ENCODE measurements at places on chromosomes 7 and 10.

DNA sequence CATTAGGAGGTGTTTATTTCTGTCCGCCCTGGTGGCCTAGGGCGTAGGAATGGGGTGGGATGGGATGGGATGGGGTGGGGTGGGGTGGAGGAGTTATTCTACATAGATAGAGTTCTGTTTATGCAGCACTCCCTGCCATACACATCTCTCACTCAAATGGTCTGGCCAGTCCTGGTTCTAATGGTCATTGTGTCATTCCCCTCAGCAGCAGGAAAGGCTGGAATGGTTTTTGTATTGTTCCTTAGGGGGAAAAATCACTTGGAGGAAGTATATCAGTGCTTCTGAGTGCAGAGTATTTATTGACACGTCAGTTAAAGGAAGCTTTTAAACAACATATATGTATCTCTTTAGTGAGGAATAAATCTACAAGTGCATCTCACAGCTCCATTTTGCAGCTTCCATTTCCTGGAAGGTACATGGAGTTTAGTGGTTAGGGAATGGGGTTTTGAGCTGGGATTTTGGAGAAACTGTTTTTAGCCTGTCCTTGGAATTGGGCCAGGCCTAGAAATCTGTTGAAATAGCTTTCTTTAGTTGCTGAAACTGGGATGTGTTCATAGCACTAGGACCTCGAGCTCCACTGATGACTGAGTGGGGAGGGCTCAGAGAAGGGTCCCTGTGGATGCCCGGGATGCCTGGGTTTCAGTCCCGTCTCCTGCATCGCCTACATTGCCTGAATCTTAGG lies 8.3 kb downstream of the TSPAN14 start:
- DNase-seq = no peak

DNA sequence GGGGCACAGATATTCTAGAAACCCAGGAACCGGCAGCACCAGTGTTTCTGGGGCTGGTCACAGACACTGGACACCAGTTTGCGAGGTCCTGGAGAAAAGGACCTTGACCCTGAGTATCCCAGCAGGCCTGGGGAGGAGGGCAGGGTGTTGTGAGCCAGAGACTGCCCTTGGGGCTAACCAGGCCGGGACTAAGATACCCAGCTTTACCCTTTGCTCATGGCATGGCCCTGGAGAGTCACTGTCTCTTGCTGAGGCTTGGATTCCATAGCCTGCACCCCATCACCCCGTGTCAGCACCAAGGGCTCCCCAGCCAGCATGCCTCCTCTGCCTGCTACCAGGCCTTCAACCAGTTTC lies 124.4 kb downstream of the COL26A1 start:
- DNase-seq = no peak

- DNase-seq = no peak
Observed at GRCh38 chr7:127840226-127840951, 188.4 kb downstream of the SND1 start.

GRCh38 chr10:22438711-22439110 lies 93.4 kb downstream of the SPAG6 start:
- DNase-seq = no peak

GRCh38 chr7:132080967-132081668 lies 495.2 kb downstream of the PLXNA4 start:
- no peak for DNase-seq

DNA sequence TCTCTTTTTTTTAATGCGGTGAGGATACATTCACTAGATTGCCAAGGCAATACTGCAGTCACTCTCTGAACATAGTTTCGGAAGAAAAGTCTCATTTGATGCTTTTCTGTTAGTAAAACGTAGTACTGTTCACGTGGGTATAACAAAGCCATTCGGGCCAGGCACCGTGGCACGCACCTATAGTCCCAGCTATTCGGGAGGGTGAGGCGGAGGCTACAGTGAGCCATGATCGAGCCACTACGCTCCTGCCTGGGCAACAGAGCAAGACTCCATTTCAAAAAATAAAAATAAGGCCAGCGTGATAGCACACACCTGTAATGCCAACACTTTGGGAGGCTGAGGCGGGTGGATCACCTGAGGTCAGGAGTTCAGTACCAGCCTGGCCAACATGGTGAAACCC lies 24.6 kb downstream of the SNX8 start:
- DNase-seq = no peak

- no peak for DNase-seq
Observed at GRCh38 chr10:86642499-86642898, 11.8 kb upstream of the OPN4 start.

GRCh38 chr10:106941297-106942034 lies 223.0 kb downstream of the SORCS1 start:
- DNase-seq = no peak

- no peak for DNase-seq
Observed at GRCh38 chr10:132482090-132482800, 55.3 kb upstream of the INPP5A start.

GRCh38 chr7:157397036-157397720 lies 60.4 kb downstream of the DNAJB6 start:
- no peak for DNase-seq

- DNase-seq = no peak
Observed at GRCh38 chr7:139602143-139602722, 78.7 kb downstream of the CLEC2L start.

- DNase-seq = no peak
Observed at GRCh38 chr7:85052056-85052737, 134.7 kb downstream of the SEMA3D start.

DNA sequence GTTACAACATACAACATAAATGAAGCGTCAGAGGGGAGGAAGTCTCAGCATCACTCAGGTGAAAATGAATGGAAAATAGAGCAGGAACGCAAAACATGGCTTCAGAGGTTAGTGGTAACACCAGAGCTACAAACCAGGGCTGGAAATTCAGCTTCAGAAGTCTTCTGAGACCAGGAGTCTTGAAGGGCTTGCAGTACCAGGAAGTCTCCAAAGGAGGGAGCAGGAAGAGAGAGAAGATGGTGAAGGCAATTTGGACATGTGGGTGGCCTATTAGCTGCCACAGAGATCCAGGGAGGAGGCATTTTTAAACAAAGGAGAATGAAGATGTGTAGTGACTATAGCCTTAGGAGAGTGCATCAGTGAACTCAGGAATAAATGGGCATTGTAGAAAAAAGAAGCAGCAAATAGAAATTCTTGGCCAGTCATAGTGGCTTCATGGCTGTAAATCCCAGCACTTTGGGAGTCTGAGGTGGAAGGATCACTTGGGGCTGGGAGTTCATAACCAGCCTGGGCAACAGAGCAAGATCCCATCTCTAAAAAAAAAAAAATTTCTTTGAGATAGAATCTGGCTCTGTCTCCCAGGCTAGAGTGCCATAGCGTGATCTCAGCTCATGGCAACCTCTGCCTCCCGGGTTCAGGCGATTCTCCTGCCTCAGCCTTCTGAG lies 9.3 kb upstream of the TET1 start:
- DNase-seq = peak; percentile 18

- no peak for DNase-seq
Observed at GRCh38 chr10:63145782-63146181, 12.7 kb downstream of the NRBF2 start.

DNA sequence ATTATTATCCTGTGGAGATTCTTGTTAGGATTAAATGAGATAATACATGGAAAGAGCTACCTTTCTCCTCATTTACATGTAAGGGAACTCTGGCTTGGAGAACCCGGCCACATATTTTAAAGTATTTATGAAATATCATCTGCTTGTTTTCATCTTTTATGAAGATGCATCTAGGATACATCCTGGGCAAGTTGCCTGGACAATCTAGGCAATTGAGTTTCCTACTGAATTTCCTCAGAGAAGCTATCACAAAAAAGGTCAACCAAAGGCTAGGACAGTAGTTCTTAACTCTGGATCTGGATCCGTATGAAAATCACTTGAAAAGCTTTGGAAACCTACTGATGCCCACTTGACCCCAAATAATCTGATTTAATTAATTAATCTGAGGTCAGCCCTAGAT lies 140.7 kb downstream of the MTPAP start:
- DNase-seq = no peak

GRCh38 chr7:39125846-39126245 lies 148.1 kb downstream of the POU6F2 start:
- DNase-seq = no peak

DNA sequence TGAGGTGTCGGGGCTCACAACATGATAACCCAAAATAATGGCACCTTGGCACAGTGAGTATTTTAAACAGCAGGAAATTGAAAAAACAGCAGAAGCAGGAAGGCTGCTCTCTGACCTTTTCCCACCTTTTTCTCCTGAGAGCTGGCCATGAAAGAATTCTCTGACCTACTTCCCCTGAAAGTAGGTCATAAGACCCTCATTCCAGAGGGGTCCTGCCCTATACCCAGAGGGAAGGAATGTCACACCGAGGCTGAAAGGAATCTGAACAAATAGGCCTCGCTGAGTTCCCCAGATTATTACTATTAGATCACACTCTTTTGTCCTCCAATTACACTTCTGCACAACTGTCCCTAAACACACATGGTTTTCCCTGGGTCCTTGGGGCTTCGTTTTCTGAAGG lies 18.8 kb downstream of the CPVL start:
- no peak for DNase-seq

DNA sequence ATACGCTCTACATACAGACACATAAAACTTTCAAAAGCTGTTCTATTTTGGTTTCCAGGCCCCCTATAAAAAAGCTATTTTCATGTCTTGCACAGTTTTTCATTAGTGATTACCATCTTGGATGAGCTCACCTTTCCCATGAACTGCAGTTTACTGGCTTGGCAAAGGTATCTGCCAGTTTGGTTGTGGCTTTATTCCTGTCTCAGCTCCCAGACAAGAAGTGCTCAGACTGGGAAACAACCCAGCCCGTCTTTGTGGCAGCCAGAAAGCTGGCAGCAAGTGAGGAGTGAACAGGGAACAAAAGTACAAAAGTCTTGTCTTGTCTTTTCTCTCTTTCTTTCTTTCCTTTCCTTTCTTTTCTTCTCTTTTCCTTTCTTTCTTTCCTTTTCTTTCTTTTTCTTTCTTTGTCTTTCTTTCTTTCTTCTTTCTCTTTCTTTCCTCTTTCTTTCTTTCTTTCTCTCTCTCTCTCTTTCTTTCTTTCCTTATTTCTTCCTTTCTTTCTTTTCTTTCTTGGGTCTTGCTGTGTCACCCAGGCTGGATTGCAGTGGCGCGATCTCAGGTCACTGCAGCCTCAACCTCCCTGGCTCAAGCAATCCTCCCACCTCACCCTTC lies 138.8 kb downstream of the CFAP58 start:
- no peak for DNase-seq

- DNase-seq = no peak
Observed at GRCh38 chr10:97032624-97033023, 153.1 kb downstream of the SLIT1 start.

- no peak for DNase-seq
Observed at GRCh38 chr10:113939212-113939860, 84.9 kb downstream of the NHLRC2 start.

GRCh38 chr7:139867847-139868246 lies 38.8 kb downstream of the TBXAS1 start:
- no peak for DNase-seq

DNA sequence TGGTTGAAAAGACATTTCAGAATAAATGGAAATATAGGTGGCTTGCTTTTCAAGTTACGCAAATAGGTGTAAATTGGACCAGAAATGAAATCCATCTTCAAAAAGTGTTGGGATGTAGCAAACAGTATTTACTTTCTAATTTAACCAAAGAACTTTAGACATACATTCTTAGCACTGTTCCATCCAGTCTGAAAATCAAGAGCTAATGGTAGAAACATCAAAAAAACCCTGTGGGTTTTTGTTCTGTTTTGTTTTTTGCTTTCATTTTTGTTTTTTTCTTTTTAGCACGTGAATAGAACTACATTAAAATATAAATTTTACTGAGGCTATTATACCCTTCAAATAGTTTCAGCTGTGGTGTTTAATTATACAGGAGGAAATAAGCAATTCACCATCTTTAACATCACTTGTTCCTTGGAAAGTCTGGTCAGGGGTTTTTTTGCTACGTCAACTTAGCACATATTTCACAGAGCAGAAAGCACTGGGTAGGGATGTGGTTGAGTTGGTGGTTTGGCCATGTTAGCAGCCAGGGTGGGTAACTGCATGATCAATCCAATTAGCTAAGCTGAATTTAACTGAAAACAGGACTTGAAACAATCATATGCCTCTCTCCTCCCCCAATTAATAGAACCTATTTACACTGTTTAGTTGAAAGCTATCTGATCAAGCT lies 275.4 kb upstream of the PFKP start:
- no peak for DNase-seq

- no peak for DNase-seq
Observed at GRCh38 chr7:24503506-24503905, 69.7 kb upstream of the PALS2 start.

DNA sequence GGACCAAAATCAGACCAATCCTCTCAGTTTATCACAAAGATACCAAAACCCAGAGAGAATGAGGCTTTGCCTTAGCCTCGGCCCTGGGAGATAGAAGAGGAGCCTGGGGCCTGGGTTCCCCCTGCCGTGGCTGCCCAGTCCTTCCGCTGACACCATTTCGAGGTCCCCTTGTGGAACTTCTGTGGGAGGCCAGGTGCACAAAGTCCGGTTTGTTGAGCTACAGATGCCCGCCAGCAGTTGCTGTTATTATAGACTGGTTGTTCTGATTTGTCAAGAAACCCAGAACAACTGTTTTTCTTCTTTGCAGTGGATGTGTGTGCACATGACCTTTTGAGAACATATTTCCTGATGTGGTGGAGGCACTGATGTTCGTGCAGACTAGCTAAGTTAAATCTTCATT lies 47.6 kb downstream of the CUX1 start:
- no peak for DNase-seq

- DNase-seq = no peak
Observed at GRCh38 chr10:11252887-11253286, 235.2 kb downstream of the CELF2 start.

- DNase-seq = no peak
Observed at GRCh38 chr7:69217516-69218350, 380.5 kb upstream of the AUTS2 start.

GRCh38 chr10:110777661-110778060 lies 94.1 kb upstream of the PDCD4 start:
- no peak for DNase-seq

DNA sequence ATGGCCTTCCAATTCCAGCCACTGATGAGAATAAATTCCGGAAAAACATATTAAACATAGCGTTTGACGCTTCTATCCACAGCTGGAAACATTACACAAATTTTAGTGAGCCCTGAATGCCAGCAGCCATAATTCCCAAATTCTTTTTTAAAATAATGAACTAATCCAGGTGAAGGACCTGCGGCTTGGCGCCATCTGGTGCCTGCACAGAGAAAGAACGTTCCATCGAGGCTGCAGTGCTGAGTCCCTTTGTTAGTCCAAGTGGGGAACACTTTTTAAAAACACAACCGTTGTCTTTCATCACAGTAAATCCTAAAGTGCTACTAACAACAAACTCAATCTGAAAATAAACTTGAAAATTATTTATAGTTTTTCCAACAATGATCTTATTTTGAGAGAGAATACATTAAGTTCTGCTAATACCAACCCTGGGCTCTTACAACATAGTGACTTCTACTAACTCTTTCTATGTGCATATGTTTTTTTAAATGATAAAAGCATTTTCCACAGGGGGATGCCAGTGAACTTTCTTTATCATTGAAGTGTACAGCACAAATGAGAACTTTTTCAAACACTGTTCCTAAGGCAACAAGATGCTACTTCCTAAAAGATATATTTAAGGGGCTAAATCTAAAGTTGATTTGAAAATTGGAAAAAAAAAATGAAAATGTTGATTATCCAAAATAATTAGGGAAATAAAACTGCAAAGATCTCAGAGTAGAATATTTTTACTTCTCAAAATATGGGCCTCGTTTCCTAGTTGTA lies 166.9 kb upstream of the RNF32 start:
- DNase-seq = no peak

GRCh38 chr7:2698581-2699288 lies 10.7 kb downstream of the AMZ1 start:
- DNase-seq = peak; percentile 66
